NCI-H2081 (cell line): ENCODE measurements at places on chromosomes 5 and 9.

DNA sequence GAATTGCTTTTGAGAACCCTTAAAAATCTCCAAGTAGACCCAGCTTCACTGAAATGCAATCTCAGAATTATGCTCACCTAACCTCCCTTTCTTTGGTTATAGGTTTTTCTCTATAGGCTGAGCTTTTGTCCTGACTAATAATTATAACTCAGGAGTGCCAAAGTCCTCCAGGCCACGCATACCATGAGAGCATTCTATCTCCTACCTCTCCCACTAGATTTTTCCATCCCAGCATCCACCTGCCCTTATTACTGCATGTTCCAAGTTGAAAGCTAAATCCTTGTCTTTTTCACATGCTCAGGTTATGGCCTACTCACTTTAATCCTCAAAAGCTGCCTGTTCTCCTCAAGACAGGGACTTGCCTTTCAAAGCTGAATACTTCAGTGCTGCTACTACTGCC lies 22.1 kb downstream of the ZNF346 start:
- DNase-seq = no peak

DNA sequence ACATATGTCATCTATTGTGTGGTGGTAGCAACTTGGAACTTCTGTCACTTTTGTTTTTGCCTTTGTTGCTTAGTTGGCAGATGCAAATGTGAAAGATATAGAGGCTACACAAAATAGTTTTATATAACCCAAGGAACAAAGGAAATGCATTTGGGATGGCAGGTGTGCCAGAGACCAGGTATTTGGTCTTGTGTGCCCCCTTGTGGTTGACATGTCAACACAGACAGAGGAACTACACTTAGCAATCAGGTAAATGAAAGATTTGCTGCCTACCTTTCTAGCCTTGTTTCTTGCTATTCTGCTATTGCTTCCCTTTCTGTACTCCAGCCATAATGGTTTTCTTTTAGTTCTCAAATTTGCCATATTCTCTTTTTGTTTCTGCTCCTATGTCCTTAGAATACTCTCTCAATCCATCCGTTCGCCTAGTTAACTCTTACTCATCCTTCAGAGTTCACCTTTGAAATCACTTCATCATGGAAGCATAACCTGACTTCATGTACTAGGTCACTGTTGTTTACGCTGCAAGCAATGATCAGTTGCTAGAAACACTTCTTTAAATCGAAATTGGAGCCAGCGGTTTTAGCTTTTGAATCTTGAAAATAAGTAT lies 119.5 kb downstream of the TRPM3 start:
- peak; percentile 62 for DNase-seq

DNA sequence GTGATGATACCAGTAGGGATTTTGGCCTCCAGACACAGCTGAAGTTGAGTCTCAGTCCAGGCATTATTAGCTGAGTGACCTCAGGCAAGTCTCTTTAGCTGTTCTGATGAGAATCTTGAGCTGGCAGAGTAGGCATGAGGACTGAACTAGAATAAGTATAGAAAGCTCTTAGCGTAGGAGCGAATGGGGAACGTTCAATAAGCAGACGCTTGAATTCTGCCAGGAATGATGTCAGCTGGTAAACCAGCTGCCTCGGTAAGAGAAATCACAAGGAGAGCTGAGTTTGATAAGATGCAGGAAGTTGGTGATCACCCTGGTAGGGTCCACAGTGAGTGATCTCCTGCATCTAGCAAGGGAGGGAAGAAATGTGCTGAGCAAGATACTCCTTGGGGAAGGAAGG lies 280.4 kb downstream of the NTRK2 start:
- no peak for DNase-seq

DNA sequence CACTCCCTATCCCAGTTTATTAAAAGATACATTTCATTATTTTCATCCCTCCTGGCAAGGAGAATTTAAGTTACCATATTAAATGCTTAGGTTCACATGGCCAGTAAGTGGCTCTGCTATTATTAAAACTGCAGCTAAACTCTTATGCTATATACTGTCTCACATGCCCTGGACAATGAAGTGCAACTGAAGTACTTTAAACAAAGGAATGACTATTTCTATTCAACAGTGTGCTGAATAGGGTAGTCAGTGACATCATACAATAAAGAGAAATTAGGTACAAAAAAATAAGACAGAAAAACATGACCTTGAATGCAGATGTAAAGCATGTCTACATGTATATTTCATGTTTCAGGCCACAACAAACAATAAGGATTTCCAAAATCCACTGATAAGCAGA lies 282.6 kb upstream of the SMC2 start:
- no peak for DNase-seq

DNA sequence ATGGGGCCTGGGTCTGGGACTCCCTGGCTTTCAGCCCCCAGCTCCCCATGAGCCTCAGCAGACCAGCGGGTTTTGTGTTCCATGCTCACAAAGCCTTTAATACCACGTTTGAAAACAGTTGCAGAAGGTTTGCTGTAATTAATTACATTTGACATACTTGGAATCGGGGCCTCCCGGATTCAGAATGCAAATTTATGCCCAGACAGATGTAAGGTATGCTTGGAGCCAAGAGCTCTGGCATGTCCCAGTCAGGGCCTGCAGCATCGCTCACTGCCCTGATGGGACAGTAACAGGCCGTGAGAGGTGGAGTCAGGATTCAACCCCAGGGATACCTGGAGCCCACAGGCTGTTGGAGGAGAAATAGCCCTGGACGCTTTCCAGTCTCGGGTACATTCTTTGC lies 12.2 kb downstream of the ZNF618 start:
- DNase-seq = no peak

- no peak for DNase-seq
These were observed 235.3 kb downstream of the GABRB2 start for GRCh38 chr5:161311146-161311708.

DNA sequence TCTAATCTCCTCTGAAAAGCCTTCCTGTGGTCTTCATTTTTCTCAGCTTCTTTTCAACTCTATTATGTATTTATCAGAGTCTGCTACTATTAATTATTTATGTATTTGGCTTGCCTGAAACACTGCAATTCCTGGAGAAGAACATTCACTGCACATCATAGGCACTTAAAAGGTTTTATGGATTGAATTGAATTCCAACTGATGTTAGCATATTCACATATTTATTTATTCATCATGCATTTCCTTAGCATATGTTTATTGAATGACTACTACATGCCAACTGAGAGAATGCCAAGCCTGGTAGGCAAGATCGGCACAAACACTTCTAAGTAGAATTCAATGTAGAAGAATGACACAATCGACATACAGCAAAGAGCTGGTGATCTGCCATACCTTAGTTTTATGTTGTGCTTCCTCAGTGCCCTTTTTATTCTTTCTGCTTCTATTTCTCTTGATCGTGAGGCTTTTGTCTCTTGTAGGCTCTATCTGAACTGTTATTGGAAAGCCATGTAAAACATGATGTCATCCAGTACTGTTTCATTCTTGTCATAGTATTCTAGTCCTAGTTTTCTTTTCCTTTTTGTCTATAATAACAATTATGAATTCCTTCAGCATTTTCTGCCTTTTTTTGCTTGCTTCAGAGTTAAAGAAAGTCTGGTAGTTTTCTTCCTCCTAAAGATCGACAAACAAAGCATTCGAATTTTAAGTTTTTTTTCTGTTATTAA lies 454.2 kb downstream of the TLE4 start:
- no peak for DNase-seq

DNA sequence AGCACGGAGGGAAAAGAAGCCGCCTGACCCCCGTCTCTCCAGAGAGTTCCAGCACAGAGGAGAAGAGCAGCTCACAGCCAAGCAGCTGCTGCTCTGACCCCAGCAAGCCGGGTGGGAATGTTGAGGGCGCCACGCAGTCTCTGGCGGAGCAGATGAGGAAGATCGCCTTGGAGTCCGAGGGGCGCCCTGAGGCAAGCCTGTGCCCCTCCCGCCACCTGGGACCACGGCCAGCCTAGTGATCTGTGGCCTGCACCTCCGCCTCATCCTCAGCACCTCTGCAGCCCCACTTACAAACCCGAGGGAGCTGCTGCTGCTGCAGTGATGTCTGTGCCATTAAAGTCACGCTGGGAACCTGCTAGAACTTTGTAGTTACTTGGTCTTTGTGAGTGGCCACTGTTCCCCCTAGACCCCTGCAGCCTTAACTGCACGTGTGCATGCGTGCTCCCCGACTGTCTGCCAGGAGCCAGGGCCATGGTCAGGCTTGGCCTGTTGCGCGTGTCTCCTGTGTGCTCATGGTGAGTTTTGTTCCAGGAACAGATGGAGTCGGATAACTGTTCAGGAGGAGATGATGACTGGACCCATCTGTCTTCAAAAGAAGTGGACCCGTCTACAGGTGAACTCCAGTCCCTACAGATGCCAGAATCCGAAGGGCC lies 12.5 kb downstream of the SQSTM1 start:
- DNase-seq = no peak

- DNase-seq = no peak
These were observed 311.0 kb downstream of the NSG2 start for GRCh38 chr5:174356536-174356935.

- DNase-seq = no peak
These were observed 30.2 kb downstream of the SLC46A2 start for GRCh38 chr9:112860451-112860850.

GRCh38 chr5:116068028-116068632 lies 16.7 kb upstream of the COMMD10 start:
- peak; percentile 25 for DNase-seq

- peak; percentile 64 for DNase-seq
These were observed 161.1 kb upstream of the CDH12 start for GRCh38 chr5:23014266-23014665.

- DNase-seq = no peak
These were observed 183.7 kb downstream of the RGS3 start for GRCh38 chr9:113646946-113647914.
